ENCODE measurements at places on chromosomes 7 and 10.

DNA sequence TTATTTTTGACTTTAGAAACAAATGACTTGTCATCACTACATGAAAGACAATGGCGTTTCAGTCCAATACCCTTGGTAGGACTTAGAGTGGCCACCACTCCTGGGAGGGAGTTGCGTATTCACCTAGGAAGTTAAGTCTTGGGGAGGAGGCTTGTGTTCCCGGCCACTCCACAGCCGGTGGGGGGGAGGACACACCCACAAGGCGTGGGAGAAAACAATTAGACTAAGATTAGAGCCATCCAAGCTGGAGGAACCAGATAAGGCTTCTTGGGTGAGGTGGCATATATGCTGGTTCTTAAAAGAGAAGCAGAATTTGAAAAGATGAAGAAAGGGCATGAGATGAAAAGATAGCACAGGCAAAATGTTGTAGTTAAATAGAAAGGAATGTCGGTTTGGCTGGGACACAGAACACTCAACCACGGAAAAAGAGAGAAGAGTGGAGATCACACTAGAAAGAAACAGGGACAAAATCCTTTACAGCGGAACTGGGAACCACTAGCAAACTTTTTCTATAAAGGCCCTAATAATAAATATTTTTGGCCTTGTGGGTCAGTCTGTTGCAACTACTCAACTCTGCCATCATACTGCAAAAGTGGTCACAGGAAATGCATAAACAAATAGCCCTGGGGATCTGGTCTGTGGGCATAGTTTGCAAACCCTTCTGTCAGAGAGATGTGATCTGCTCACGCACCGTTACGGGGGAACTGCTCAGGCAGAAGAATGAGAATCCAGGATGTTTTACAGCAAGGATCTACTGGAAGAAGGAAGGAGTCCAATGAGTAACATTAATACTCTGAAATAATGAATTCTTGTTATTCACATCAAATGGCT lies 651.8 kb downstream of the PARD3 start:
- DNase-seq, result no peak

DNA sequence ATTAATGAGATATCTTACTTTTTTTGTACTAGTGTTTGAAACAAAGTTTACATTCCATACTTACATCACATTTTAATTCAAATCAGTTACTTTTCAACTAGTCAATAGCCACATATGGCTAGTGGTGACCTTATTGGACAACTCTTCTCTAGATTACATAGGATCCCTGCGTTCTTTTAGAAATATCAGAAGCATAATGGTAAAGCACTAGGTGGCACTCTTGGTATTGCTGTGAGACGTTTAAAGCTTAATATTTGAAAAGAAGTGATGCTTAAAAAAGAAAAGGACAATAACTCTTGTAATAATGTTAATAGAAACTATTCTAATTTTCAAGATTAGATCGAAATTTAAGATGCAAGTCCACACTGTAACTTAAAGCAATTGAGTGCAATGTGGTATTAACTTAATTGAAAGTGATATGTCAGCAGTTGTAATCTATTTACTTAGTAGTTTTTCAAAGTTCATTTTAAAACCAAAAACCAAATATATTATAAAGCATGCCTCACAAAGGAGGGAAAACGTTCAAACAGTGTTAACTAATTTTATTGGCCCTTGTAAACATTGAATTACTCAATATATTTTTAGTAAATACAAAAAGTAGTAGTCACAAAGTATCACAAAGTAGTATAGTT lies 339.1 kb downstream of the ATRNL1 start:
- peak; percentile 0 for DNase-seq

- no peak for DNase-seq
Observed at GRCh38 chr10:58019863-58020537, 247.7 kb downstream of the IPMK start.

GRCh38 chr7:136958016-136958415 lies 89.6 kb downstream of the CHRM2 start:
- DNase-seq, result no peak

DNA sequence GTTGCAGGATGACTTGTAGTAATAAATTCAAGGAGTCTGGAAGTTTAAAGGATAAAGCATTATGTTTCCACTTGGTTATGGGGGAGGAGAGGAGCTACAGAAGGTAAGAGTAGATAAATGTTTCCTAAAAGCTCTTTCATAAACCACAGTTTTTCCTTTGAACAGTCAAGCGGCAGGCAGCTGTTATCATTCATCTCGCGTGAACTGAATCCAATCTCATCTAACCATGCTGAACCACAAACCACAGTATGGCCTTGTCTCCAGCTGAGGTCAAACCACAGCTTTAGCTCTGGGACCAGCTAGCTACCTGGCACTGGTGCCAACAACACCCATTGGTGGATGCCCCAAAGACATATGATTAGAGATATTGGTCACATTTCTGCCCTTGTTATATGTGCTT lies 63.3 kb downstream of the NOC3L start:
- DNase-seq, result peak; percentile 64

- peak; percentile 13 for DNase-seq
Observed at GRCh38 chr10:101367569-101368453, 13.8 kb downstream of the BTRC start.

GRCh38 chr10:24651923-24652322 lies 71.8 kb downstream of the ARHGAP21 start:
- no peak for DNase-seq

DNA sequence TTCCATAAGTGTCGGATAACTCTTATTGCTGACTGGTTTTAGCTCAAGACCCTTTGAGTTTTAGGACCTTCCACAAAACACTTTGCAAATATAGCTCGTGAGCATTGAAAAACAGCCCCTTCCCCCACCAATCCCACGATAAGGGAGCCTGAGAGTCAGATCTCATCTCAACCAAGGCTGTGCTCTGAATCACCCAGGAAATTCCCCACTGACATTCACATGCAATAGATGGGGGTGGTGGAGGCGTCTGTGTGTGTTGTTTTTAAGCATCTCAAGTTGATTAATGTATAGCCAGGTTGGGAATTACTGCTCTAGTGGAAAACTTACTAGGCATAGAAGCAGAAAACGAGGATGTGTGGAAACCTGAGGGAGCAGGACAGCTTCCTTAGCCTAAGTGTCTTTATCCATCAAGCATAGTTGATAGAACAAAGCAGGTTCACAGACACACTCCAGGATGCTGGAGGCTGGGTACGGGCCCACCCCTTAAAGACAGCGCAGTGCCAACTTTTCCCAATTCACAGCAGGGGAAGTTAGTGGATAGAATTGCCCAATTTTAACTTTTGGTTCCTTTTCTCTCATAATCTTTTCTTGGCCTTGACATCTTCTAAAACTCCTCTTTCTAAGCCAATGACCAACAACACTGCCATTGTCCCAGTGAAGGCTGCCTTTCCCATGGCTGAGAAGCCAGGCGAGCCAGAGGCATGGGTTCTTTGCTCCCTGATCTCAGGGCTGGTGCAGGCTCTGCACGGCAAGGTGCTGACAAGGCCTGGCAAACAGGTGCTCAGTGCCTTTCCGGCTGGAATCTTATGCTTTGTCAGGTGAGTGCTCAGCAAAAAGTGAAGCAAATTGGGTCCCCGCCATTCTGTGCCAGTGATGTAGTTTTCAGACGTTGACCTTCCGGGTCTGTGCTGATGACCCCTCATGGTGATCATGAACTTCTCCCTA lies 98.5 kb upstream of the INSIG1 start:
- DNase-seq, result no peak

- DNase-seq, result no peak
Observed at GRCh38 chr10:99523251-99523773, 9.4 kb upstream of the NKX2-3 start.

Data from GM04503 (cell line).